ENCODE measurements at places on chromosomes 3 and 15. TPM values are rescaled to one million over a fixed set of nuclear protein-coding genes. Genes with fewer than 3 reads are reported as not detected.

HYPK gene
- 34.9 TPM for total RNA-seq

EFCC1 gene
- not detected for total RNA-seq

DGKG gene
- 45.2 TPM for total RNA-seq

AADAC gene
- not detected for total RNA-seq

GNB4 gene
- 83.3 TPM for total RNA-seq

- H3K27me3 ChIP-seq = peaks cover 54% of the 10 kb centered on the region
- no peaks in the 10 kb centered on the region for H3K4me1 ChIP-seq
- DNase-seq = no peak
- H3K27ac ChIP-seq = no peak overlapping the region
- H3K36me3 ChIP-seq = no peaks in the 10 kb centered on the region
- H3K4me3 ChIP-seq = no peak overlapping the region
Observed at GRCh38 chr3:169457807-169458697, 205.5 kb downstream of the MECOM start.

GRCh38 chr3:79898907-79899306, 131.1 kb upstream of the ROBO1 start:
- DNase-seq = no peak
- no peak overlapping the region for H3K27ac ChIP-seq
- H3K36me3 ChIP-seq = no peaks in the 10 kb centered on the region
- no peak overlapping the region for H3K4me3 ChIP-seq
- peaks cover 3% of the 10 kb centered on the region for H3K4me1 ChIP-seq
- no peaks in the 10 kb centered on the region for H3K27me3 ChIP-seq

DNA sequence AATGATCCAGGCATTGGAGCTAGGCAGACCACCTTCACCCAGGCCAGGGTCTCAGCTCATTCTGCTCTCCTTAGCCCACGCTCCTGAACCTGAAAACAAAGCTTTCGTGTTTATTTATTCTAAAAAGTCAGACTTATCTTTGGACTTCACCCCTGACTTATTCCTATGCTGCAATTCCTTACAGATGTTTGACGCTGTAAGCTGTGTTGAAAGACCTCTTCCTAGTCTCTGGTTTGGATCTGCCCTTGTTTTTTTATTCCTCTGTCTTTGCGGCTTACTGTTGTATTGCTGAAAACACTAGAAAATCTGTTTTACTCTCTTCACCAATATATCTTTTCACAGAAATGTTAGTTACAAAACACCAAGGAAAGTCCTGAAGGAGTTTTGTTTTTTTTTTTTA, 40.5 kb upstream of the LDHAL6B start:
- no peak overlapping the region for H3K27ac ChIP-seq
- no peaks in the 10 kb centered on the region for H3K4me1 ChIP-seq
- H3K27me3 ChIP-seq = no peaks in the 10 kb centered on the region

DNA sequence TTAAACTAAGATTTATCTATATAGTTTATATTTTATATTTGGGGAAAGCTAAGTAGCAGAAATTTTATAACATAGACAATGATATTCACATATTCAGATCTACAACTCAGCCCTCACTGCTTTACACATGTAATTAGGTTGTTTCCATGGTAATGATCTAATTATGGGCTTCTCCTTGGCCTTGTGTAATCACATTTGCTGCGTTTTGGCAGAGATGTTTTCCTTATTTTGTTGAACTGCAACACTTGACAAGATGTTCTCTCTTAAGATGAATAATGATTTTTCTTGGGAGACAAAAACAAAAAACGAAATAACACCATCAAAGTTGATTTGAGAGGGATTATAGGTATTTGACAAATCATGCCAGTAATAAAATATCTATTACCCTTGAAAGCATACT, 635.6 kb upstream of the TBL1XR1 start:
- H3K27ac ChIP-seq = no peak overlapping the region
- no peaks in the 10 kb centered on the region for H3K36me3 ChIP-seq
- DNase-seq = peak; percentile 51
- no peak overlapping the region for H3K4me3 ChIP-seq
- peaks cover 37% of the 10 kb centered on the region for H3K4me1 ChIP-seq

DNA sequence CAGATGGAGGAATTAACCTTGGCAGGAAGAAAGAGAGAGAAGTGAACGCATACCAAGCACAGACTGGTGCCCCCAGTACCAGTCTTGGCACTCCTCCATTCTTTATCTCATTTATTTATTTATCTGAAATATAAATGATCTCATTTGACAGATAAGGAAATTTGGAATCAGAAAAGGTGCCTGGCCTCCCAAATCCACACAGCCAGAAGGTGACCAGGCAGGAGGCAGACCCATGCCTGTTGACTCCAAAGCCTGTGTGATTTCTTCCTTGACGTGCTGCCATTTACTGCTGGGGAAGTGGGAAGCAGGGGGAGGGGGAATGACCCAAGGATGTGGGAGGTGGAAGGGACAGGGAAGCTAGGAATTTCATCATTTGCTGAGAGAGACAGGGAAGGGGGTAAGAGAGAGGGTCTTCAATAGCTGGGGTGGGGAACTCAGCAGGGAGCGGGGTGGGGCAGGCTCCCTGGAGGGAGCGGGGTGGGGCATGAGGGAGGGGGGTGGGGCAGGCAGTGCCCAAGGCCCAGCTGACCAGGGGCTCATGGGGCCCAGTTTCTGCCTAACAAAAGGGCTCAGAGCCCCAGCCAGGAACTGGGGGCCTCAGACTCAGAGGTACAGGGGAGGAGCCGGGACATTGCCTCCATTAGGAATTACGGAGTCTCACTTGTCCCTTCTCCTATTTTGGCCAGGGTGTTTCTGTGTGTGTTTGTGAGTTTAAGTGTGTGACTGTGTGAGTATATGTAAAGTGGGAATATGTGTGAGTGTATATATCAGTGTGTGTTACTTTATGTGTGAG, 63.0 kb downstream of the MINAR1 start:
- no peak for DNase-seq
- H3K4me3 ChIP-seq = no peak overlapping the region
- no peak overlapping the region for H3K27ac ChIP-seq
- no peaks in the 10 kb centered on the region for H3K4me1 ChIP-seq
- H3K36me3 ChIP-seq = no peaks in the 10 kb centered on the region

GRCh38 chr15:92636908-92637481, 18.6 kb downstream of the FAM174B start:
- no peaks in the 10 kb centered on the region for H3K27me3 ChIP-seq

DNA sequence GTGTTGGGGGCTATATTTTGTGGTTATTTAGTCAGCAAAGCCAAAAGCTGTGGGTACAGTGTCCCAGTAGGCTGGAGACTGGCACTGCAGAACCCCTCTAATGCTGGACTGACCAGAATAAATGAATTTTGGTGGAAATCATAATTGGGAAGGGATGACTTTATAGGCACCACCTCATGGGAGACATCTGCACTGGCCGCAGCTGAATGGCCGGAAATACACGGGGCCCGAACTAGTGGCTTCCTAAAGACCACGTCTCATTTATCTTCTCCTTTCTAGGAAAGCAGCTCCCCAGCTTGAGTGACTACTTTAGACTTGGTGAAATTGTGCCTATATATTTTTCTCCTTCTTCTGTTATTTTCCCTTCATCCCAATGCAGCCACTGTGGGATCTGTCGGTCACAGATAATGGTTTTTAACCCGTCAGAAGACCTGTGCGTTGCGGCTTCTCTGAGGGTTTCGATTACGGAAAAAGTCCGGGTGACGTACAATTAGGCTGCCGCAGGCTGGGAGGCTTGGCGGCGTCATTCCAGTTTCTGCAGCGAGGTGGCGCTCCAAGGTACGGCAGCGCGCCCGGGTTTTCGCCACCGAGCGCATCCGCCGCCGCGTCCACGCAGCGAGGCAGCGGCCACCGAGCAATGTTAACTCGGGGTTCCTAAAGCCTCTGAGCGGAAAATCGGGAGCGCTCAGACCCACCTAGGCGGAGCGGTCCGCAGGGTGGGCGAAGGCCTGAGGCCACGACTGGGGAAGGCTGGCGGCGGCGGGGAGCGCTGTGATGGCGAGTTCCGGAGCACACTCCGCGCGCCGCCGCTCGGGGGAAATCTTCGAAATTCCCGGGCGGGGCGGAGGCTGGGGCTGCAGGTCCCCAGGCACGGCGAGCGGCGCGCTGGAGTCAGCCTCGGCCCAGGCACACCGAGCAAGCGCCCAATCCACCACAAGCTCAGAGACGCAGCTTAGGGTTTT, 26.3 kb downstream of the NR2F2 start:
- peaks cover 70% of the 10 kb centered on the region for H3K4me1 ChIP-seq
- no peaks in the 10 kb centered on the region for H3K27me3 ChIP-seq
- no peaks in the 10 kb centered on the region for H3K36me3 ChIP-seq
- DNase-seq = peak; percentile 92
- H3K4me3 ChIP-seq = peak overlapping the region; percentile 60
- H3K27ac ChIP-seq = peak overlapping the region; percentile 93

GRCh38 chr15:40409366-40409765, 3.8 kb downstream of the IVD start:
- H3K27me3 ChIP-seq = no peaks in the 10 kb centered on the region
- H3K4me3 ChIP-seq = no peak overlapping the region
- no peak overlapping the region for H3K27ac ChIP-seq

- no peak overlapping the region for H3K27ac ChIP-seq
- H3K4me3 ChIP-seq = no peak overlapping the region
- peak; percentile 48 for DNase-seq
- H3K4me1 ChIP-seq = peaks cover 18% of the 10 kb centered on the region
- no peaks in the 10 kb centered on the region for H3K36me3 ChIP-seq
Observed at GRCh38 chr3:197482001-197482400, 73.8 kb downstream of the BDH1 start.

GRCh38 chr3:42663581-42664437, 10.3 kb downstream of the ZBTB47 start:
- H3K27ac ChIP-seq = no peak overlapping the region
- DNase-seq = no peak
- H3K27me3 ChIP-seq = no peaks in the 10 kb centered on the region
- H3K36me3 ChIP-seq = peaks cover 3% of the 10 kb centered on the region
- H3K4me3 ChIP-seq = no peak overlapping the region
- no peaks in the 10 kb centered on the region for H3K4me1 ChIP-seq

DNA sequence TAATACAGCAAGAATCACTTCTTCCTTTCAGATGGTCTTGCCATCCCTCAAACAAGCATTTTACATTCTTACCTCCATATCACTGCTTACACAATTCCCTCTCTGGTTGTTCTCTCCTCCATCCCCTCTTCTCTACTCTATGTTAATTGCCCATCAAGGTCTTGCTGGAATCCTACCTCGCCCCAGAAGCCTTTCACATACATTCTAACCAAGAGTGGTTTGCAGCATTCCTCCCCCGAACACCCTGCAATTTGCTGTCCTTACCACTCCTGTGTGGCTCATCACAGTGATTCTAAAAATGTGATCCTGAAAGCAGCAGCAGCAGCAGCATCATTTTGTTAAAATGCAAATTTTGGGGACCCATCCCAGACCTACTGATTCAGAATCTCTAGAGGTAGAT, 30.6 kb downstream of the TNIK start:
- peaks cover 20% of the 10 kb centered on the region for H3K27me3 ChIP-seq
- H3K27ac ChIP-seq = no peak overlapping the region
- H3K36me3 ChIP-seq = no peaks in the 10 kb centered on the region
- H3K4me1 ChIP-seq = peaks cover 6% of the 10 kb centered on the region
- H3K4me3 ChIP-seq = no peak overlapping the region
